ENCODE measurements at places on chromosomes 11 and 22.

GRCh38 chr11:96072592-96072991 lies 148.7 kb upstream of the MTMR2 start:
- DNase-seq, result no peak

GRCh38 chr11:72821221-72821919 lies 7.2 kb downstream of the ATG16L2 start:
- no peak for DNase-seq

GRCh38 chr22:50314455-50315288 lies 7.2 kb upstream of the PLXNB2 start:
- no peak for DNase-seq

- DNase-seq, result peak; percentile 34
These were observed 6.2 kb downstream of the TBX1 start for GRCh38 chr22:19766511-19767426.

GRCh38 chr11:61000426-61000825 lies 28.9 kb downstream of the CD6 start:
- no peak for DNase-seq

GRCh38 chr11:69136471-69136870 lies 19.3 kb upstream of the SMIM38 start:
- DNase-seq, result no peak

- DNase-seq, result no peak
These were observed 17.2 kb upstream of the CD59 start for GRCh38 chr11:33753304-33753967.

- DNase-seq, result peak; percentile 33
These were observed 7.5 kb downstream of the ASCC2 start for GRCh38 chr22:29830585-29830984.

DNA sequence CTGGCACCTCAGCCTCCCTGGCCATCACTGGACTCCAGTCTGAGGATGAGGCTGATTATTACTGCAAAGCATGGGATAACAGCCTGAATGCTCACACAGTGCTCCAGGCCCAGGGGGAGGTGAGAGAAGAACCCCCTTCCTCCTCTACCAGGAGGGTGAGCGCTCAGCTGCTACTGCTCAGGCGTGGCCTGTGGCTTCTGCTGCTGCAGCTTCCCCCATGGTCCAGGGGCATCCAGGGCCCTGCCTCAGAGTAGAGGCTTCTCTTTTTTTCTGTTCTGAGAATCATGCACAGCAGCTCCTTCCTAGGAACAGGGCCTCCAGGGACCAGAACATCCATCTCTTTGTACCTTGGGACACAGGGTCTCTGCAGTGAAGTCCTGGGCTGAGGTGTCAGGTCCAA lies 83.1 kb downstream of the VPREB1 start:
- no peak for DNase-seq

GRCh38 chr22:50027639-50028537 lies 15.3 kb upstream of the IL17REL start:
- no peak for DNase-seq

DNA sequence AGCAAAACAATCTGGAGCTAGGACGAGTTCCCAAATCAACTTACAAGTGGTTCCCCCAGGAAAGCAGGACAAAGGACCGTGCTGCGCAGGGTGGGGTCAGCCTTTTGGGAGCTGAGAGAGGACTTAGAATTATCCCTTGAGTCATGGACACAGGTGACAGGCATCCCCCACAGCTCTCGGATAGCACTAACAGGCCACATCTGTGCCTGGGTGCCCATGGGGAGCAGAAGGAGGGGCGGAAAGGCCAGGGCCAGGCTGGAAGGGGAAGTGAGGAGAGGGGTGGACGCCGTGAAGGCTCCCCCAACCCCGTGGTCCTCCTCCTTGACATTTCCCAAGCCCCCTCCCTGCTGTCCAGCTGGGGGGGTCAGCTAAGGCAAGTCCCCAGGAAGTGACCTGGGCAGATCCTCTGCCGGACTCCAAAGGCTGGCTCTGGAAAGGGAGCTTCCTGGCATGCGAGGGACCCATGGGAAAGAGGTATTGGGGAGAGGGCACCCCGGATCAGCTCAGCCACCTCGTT lies 31.6 kb upstream of the A4GALT start:
- DNase-seq, result no peak

- DNase-seq, result no peak
These were observed 929.5 kb downstream of the KCNA4 start for GRCh38 chr11:29087200-29087812.

DNA sequence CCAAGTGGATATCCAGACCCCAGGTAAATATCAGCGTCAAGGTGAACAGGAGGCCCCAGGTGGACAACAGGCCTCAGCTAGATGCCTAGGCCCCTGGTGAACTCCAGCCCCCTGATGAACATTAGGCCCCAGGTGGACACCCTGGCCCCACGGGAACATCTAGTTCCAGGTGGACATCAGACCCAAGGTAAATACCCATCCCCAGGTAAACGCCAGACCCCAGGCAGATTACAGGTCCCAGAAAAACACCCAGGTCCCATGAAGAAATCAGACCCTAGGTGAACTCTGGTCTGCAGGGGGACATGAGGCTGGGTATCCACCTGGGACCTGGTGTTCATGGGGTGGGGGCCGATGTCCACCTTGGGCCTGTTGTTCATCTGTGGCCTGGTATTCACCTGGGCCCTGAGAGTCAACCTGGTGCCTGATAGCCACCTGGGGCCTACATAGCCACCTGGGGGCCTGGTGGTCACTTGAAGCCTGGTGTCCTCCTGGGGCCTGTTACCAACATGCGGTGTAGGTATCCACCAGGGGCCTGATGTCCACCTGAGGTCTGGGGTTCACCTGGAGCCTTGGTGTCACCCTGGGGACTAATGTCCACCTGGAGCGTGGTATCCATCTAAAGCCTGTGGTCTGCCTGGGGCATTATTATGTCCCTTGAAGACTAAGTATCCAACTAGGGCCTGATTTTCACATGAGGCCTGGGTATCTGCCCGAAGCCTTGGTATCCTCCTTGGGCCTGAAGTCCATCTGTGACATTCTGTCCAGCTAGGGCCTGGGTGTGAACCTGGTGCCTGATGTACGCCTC lies 56.8 kb upstream of the SEPTIN5 start:
- DNase-seq, result no peak

DNA sequence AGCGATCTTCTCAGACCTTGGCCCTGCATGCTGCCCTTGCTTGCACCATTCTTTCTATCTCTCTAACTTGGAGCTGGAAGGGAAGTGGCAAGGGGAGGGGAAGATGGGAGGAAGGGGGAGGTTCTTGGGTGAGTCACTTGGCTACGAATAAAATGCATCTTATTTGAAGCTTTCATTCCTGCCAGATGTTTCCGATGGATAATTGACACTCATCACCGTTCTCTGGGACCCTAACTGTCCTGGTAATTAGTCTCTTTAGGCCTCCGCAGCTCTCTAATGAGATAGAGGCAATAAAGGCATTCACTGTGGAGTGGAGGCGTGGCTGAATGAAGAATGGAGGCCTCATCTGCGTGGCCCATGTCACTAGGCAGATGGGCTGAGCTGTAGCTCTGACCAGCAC lies 960.1 kb downstream of the NTM start:
- no peak for DNase-seq

DNA sequence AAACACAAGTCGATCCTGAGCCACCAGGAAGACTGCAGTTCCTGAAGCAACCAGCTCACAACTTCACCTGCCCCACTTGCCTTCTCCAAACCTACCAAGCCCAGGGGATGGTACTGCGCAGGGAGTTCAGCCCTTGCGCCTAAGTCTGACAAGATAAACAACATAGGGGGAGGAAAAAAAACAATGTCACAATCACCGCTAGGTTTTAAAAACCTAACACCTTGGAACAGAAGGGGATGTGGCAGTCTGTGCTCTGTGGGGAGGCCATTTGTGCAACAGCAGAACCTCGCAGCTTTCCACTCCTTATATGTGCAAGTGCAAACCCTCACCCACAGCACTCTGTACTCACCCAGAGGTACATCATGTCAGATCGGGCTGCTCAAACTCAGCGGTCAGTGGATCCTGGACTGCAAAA lies 134.2 kb downstream of the RBFOX2 start:
- DNase-seq, result no peak

DNA sequence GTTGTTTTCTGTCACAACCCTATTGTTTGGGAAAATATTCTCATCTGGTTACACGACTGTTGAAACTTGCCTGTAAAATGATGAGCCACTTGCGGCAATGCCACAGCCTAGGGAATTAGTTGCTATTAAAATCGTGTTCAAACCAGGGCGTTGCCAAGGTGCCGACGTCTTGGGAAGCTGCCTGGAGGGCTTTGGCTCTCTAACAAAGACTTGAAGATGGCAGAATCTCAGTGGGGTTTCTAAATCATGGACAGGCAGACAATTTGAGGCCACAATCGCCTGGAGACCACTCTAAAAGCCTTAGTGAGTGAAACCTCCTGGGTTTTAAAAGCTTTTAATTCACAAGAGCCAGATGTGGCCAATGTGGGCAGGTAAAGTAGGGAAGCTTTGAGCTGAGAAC lies 117.2 kb upstream of the BMAL1 start:
- DNase-seq, result no peak

DNA sequence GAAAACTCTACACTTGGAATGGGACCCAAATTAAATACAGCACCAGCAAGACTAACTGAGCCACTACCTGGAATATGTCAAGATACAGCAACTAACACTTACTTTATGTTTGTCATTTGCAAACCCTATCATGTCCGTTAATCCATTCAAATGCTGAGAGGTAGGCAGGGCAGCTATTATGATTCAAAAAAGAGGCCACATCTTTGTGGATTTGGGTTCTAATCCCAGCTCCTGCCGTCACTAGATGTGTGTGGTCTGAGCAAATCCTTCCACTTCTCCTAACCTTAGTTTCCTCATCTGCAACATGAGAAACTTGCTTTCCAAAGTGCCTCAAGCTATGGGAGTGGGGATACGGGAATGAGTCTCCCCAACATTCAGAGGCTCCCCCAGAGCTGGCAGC lies 24.2 kb downstream of the FLI1 start:
- DNase-seq, result no peak

DNA sequence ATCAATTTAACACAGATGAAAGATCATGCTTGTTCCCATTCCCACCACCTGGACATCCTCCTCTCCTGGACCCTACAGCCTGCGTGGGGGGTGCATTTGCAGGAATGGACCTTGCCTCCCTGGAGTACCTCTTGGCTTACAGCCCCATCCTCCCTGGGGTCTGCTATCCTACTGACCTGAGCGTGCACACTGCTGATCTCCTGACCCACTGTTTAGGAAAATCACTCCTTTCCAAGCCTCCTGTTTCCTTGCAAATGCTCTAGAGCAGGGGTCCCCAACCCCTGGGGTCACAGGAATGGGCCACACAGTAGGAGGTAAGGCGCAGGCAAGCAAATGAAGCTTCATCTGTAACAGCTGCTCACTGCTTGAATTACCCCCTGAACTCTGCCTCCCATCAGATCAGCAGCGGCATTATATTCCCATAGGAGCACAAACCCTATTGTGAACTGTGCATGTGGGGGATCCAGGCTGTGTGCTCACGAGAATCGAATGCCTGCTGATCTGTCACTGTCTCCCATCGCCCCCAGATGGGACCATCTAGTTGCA lies 88.2 kb upstream of the SEPTIN5 start:
- no peak for DNase-seq

DNA sequence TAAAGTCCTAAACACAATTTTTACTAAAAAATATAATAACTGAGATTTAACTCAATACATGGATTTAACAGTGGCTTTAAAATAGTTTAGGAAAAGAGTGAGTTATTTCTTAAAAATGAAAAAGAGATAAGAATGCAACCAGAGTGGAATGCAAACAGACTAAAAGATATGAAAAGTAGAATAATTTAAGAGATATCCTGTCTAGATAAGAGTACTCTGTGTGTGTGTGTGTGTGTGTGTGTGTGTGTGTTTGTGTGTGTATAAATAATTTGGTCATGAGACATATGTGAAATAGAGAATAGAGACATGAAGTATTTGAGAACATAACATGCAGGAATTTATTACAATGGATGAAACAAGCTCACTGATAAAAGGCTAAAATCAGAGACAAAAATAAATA lies 986.9 kb upstream of the CHORDC1 start:
- no peak for DNase-seq

- no peak for DNase-seq
These were observed 19.7 kb upstream of the ALX4 start for GRCh38 chr11:44329472-44330230.

DNA sequence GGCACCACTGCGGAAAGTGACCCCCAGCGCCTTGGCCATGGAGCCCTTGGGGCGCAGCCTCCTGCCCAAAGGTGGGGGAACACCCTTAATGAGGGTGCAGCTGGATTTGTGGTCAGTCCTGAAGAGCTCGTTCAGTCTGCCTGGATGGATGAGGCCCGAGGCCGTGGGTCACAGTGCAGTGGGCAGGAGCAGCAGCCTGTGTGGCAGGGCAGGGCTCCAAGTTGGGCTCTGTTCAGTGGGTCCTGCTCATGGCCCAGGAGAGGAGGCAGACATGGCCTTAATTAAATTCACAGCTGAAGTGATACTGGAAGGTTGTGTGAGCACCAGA lies 33.3 kb downstream of the FAM83F start:
- DNase-seq, result no peak

- no peak for DNase-seq
These were observed 6.7 kb downstream of the GALNT18 start for GRCh38 chr11:11615086-11615485.

DNA sequence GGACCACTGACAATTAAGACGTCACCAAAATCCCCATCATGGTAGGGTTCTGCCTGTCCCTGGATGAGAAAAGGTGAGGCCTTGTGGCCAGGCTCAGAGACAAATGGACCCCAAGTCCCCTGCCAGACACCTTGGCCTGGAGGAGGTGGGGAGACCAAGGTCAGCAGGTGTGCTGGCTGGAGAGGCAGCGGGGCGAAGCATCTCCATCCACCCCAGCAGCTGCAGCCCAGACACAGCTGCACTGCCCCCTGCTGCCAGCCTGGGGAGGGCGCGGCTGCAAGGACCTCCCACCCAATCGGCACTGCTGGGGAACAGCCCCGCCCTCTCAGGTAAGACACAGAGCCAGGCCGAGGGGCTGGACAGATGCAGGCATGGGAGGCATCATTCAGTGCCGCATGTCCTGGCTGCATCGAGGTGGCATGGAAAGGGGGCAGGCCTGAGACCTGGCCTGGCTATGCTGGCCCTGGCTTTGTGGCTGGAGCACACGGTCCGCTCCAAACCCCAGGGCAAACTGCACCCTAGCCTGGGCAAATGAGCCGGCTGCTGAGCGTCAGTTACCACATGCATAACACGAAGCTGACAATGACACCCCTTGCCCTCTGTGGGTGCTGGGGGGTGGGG lies 12.2 kb upstream of the MFNG start:
- DNase-seq, result no peak

GRCh38 chr11:68354148-68354872 lies 41.9 kb downstream of the LRP5 start:
- DNase-seq, result peak; percentile 91

- no peak for DNase-seq
These were observed 19.3 kb downstream of the IL10RA start for GRCh38 chr11:118005224-118006152.
